ENCODE measurements at places on chromosomes 7 and 10.

- DNase-seq, result no peak
Measured at GRCh38 chr10:74104480-74104879, 46.1 kb downstream of the AP3M1 start.

DNA sequence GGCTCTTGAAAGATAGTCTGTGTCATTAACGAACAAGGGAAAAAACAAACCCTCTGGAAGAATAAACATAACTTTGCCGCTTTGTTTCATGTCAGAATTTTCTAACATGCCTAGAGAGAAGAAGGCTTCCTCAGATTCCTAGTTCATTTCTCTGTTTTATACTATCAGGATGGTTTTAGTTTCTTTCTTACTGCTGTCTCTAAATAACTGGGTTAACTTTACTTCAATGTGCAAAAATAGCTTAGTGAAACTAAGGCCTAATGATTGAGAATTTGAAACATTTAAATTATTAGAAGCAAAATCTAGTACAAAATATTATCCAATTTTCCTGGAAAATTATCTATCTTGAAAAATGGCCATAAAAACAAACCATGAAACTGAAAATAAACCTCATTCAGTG, 72.1 kb upstream of the OGDHL start:
- no peak for DNase-seq

DNA sequence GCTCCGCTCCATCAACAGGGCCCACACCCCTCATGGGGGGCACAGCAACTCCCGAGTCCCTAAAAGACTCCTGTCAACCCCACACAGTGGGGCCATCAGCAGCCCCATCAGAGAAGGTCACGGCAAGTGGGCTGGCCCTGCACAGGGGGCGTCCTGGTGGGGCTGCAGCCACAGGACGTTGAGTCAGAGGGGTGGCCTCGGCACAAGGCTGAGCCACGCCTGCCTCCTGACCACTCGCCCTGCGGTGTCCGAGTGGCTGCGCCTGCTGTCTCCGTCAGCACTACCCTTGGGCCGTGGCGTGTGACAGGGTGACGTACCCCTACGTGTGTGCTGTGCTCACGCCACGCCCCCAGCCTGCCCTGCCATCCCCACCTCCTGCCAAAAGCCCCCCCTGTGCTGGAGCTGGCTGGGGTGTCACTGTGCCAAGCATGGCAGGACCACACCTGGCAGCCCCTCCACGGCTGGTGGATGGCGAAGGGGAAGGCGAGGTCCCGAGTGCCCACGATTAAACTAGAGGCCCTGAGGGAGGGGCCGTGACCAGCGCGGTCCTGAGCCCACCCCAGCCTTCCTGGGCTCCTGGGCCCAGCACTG, 26.0 kb upstream of the NKX6-2 start:
- DNase-seq, result no peak

GRCh38 chr7:27782849-27783248, 42.9 kb downstream of the TAX1BP1 start:
- peak; percentile 21 for DNase-seq

DNA sequence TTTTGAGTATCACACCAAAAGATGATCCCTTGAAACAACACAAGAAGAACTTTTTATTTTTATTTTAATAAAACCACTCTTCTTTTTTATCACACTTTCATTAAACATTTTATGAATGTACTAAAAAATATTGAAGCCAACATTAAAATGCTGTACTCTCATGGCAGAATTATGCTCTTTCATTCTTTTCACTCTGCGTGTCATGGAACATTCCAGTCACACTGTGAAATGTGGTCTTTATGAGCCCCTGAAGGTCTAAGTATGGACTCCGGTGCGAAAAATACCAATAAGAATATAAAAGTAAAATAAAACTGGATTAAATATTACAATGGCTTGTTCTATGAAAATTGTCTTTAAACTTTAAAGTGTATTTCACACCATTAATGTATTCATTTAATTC, 148.4 kb downstream of the TMEM26 start:
- DNase-seq, result no peak

- no peak for DNase-seq
Measured at GRCh38 chr7:30739691-30740090, 12.2 kb upstream of the INMT start.

- peak; percentile 2 for DNase-seq
Measured at GRCh38 chr10:126502441-126502840, 114.2 kb upstream of the ADAM12 start.

GRCh38 chr10:112728997-112729396, 221.1 kb upstream of the TCF7L2 start:
- no peak for DNase-seq

DNA sequence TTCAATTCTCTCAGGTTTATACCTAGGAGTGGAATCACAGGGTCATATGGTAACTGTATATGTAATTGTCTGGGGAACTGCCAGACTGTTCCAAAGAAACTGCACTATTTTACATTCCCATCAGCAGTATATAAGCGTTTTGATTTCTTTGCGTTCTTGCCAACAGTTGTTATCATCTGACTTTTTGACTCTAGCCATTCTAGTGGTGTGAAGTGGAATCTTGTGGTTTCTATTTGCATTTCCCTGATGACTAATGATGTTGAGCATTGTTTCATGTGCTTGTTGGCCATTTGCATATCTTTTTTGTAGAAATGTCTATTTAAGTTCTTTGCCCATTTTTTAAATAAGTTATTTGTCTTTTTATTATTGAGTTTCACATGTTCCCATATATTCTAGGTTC, 44.3 kb upstream of the ZC3HAV1 start:
- DNase-seq, result peak; percentile 61

DNA sequence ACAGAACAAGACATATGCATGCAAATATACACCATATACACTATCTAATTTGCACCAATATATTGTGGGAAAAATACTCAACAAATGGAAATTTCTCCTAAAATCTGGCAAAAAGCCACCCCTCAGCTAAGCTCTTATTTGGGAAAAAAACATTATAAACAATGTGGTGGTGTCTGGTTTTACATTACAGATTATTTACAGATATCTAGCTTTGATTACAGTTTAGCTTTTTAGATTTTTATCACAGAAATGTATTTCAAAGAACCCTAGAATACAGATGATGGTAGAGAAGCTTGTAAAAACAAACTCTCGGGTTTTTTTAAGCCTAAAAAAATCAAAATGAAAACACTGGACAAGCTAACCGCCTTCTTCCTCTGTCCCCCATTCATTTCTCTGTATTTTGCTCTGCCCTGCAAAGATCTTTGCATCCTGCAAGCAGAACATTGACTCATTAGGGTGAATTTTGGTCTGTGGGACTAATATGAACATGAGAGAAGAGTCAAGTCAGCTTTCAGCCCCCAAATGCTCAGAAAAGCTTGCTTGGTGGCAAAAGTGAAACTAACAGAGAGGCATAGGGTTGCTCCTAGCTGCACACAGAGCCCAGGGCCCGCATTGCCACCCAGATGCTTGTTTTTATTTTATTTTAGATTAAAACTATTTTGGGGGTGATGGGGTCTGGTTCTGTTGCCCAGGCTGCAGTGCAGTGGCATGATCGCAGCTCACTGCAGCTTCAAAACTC, 88.8 kb upstream of the LYZL1 start:
- no peak for DNase-seq

- DNase-seq, result no peak
Measured at GRCh38 chr10:77964811-77965210, 38.3 kb upstream of the DLG5 start.

DNA sequence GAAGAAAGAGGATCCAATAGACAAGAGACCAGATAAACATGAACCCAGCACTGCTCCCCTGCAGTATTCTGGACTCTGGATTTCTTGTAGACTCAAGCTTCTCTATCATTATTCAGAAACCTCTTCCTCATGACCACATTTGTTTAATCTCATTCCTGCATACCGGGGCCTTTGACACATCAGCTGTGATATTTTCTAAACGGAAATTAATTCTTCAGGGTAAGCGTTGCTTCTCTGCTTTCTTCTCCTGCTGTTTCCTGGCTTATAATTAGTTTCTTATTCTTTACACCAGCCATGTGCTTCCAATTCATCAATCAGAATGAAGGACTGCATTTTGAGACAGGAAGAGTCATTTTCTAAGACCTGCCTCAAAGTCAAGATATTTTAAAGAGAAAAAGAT, 54.2 kb upstream of the TARP start:
- no peak for DNase-seq

DNA sequence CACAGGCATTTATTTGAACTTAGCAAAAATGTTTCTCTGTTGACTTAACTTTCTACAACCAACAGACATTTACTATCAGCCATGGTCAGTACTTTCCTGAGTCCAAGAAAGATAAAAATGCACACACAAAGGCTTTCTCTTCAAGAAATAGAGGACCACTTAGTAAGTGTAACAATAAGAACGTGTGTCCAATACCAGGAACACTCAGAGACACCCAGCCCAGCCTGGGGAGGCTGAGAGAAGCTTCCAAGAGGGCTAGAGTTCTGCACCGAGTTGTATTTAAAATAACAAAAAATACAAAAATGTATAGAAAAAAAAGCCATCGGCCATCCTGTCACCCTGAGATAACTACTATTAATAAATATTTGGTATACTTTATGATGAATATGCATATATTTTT, 35.8 kb downstream of the VSTM4 start:
- no peak for DNase-seq

- DNase-seq, result peak; percentile 41
Measured at GRCh38 chr10:110977662-110978061, 58.3 kb downstream of the SHOC2 start.

DNA sequence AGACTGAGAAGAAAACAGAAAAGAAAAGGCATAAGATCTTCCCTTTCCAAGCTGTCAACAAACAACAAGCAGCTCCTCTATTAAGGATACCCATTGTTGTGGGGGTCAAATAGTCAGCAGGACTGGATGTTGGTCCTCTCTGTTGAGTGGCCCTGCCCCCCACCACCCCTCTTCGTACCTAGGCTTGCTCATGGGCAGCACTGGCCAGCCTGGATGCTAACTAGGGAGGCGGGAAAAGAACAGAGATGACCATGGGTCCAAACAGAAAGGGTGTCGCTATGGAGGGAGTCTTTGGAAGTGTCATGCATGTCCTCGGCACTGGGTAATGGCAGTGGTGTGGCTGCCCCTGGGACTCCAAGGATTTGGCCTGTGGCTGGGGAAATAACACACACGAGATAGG, 45.6 kb downstream of the SPDYE5 start:
- no peak for DNase-seq

- peak; percentile 46 for DNase-seq
Measured at GRCh38 chr7:139602143-139602722, 78.7 kb downstream of the CLEC2L start.

DNA sequence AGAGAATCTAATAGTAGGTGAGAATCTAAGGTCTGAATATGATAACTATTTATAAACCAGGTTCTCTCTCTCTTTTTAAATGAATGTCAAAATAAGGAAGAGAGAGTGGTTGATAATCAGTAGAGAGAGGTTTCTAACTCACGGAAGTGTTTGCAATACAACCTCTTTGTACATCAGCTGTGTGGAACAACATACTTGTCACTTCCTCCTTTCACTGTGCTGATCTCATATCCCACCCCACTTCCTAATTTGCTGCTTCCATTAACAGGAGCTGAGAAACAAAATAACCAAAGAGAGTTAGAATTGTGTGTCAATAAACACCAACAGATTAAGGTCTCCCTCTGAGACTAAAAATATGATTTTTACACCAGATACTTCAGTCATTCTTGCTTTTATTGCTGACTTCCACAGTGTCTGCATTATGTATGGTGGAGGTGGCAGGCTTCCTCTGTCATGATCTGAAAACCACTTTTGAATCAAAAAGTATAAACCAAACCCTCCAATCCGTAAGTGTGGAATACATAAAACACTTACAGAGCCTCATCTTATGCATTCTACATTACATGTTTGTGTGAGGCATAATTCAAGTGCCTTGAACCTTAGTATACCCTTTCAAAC, 25.0 kb downstream of the CACUL1 start:
- DNase-seq, result no peak

DNA sequence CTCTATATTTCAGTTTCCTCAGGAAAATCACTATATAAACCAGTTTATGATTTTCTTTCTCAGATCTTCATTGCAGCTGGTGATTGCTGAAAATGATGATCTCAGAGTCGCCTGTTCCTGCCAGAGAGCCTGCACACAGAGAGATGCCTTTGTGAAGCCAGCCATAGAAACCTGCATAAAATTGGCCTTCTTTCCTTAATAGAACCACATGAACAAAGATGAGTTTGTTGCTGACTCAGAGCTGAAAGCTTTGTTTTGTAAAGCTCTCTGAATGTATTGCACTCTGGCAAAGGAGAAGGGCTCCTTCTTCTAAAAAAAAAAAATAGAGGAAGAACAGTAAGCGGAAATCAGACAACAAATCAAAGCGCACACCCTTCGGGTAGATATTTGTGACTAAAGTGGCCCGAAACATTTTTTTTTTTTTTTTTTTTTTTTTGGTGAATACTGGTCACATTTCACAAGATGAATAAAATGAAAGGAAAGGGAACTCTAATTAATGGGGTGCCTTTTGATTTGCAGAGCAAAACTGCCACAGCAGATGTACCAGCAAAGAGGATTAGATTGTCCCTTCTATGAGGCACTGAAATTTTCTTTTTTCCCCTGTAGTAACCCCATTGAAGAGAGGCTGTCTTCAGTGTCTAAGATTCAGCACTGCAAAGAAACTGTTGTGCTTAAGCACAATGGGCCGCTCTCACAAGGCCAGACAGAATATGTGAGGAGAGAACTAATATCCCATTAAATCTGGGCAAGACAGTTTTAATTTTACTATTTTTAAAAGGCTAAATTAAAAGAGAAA, 75.1 kb upstream of the PTPRZ1 start:
- DNase-seq, result no peak

DNA sequence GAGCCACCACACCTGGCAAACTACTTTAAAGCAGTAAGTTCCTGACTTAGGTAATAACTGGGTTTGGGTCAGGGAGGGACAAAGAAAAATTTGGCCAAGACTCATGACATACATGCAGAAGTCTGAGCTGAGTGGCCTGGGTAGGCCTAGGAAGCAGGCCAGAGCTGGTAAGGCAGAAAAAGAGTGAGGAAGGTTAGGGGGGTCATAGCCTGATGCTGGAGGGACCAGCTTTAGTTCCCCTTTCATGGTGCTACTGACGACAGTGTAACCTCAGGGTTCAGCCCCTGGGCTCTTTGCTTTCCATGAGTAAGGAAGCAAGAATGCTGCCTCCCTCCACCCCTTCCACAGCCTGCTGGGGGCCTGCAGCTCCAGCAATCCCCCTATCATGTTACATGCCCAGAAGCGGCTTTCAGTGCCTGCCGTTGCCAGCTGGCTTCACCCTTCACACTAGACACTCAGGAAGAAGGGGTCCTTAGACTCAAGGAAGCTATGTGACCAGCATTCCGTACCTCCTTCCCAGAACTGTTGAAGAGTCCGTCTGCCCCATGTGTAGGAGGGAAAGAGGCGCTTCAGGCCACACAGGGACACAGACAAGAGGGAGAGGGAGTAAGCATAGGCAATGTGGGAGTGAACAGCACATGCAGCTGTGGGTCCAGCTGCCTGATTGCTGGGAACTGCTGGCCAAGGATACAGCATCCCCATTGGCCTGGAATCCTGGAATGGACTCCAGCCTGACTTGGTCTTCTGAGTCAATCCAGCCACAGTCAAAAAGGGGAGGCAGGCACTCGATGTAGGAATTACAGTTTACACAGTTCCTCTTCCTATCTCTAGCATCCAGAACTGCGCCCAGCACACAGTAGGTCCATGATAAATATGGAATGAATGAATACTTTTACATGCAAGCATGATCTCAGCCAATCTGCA, 4.1 kb upstream of the PLAU start:
- DNase-seq, result peak; percentile 99

GRCh38 chr7:158631574-158632195, 44.1 kb upstream of the PTPRN2 start:
- no peak for DNase-seq

GRCh38 chr10:130438861-130439260, 302.7 kb downstream of the GLRX3 start:
- DNase-seq, result no peak

Measured in HCEC 1CT (cell line).